Activated T-helper 1 cell treated with anti-CD3 and anti-CD28 coated beads, Interleukin-2, amount 50 U/mL, for 16 hours (primary cell): ENCODE measurements at places on chromosomes 6 and 20.
A peak's percentile ranks its signal among the peaks of the same experiment; 100 is the strongest.

DNA sequence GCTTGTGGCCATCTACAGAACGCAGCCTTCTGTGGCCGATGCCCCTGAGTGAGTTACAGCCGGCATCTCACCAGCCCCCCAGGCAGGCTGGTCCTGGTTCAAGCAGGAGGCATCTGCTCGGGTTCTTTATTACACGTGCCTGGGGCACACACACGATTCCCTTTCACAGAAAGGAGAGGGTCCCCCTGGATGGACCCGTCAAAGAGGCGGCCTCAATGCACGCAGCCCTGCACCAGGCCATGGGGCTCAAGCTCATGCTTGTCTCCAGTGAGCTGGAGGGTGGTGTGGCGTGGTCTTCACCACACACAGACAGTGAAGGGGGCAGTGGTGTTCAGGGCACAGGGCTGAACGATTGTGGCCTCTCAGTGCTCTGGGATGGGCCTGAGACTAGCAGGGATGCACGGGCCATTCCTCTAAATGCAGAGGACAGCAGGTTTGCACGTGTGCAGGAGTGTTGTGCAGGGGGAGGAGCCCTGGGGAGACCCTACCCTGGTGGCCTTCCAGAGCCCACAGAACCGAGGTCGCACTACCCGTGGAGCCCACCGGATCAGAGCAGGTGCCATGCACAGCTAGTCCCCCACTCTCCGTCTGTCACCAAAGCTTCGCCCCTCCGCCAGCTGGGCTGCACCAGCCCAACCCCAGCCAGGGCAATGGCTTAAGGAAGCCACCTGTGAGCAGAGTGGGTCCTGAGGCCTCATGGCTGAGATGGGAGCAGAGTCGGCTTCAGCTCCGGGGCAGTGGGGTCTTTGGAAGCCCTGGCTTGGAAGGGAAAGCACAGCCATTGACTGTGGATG, 23.1 kb downstream of the FRMD1 start:
- DNase-seq: no peak

DNA sequence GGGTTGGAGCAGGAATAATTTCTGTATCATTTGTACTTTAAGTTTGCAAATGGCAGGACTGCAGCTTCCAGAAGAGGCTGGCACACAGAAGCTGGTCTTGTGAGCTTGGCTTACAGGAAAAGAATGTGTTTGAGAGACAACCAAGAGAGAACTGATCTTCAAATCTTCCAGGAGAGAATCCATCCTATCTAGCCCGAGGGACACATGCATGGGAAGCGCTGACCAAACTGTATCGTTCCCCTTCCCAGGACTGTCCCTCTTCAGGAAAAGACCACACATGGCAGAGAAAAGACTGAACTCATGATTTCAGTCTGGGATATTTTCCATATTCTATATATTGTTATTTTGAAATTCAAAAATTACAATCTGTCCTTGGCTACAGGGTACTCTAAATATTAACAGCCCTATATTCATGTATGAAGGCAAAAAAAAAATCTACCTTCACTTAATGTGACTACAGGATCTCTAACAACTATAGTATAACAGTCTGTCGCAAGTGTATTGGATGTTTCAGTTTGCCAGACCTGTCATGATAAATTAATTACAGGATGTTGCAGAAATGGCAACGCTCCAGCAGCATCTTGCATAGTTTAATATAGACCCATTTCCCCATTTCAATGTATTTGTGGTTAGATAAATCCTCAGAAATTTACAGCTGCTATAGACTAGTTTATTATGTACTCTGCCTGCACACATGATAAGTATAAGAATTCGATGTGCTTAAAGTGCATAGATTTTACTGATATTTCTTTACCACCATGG, 99.4 kb downstream of the MYB start:
- no peak for DNase-seq

DNA sequence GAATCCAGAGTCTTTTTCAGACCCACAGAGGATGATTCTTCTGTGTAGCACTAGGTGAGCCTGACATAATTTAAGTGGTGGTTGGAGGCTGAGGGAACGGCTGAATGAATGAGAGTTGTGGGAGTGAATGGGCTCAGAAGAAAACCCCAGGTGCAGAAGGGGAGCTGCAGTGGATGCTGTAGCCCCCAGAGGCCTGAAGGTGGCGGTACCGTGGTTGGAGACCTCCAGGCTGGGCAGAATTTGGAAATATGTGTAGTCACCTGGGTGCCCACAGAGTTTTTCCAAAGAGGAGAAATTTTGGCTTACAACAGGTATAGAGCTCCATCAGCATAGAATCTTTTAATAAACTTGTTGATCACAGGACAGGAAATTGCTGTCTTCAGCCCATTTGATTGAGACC, 6.5 kb upstream of the RAET1G start:
- DNase-seq: no peak

DNA sequence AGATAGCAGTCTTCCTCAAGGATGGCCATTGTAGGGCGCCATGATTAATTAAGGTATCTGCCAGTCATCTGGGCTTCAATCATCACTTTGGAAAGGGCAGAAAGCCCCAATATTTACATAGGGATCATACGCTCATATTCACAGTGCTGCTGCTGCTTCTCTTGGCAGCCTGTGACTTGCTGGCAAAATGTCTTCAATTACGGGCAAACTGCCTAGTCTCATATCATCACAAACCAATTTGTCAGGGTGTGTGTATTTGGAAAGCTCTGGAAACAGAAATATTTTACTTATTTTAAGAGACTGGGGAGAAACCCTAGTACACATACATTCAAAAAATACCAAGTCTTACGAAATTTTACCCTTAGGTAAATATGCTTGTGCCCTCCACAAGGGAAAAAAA, 77.6 kb downstream of the SAMD5 start:
- no peak for DNase-seq

GRCh38 chr6:22141241-22141745, 155.5 kb downstream of the PRL start:
- no peak for DNase-seq

DNA sequence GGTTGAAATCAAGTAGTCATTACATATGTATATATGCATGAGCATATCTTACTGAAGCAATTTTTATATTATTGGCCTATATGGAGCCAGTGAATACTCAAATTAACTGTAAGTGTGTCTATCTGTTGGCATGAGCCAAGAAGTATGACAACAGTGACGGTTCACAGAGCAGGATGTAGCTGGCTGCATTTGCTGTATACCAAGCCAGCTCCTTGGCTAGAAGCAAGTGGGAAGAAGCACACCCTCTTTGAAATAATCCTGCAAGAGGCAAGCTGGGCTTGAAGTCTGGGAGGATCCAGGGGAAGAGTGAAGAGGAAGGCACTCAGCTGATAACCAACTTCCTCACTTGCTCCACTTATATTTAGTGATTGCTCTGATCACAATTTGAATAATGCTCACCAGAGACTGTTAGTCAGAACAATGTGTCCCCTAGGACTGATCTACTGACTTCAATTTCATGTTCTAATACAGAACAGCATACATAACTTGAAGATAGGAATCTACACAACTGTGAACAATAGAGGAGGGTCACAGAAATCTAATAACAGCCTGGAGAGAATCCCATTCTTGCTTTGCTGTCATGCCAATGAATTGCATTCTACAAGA, 497.3 kb downstream of the PRKN start:
- DNase-seq: no peak

- peak; percentile 59 for DNase-seq
Measured at GRCh38 chr6:35240838-35241801, 18.4 kb upstream of the ZNF76 start.

GRCh38 chr6:48426636-48427035, 315.6 kb upstream of the PTCHD4 start:
- DNase-seq: no peak

DNA sequence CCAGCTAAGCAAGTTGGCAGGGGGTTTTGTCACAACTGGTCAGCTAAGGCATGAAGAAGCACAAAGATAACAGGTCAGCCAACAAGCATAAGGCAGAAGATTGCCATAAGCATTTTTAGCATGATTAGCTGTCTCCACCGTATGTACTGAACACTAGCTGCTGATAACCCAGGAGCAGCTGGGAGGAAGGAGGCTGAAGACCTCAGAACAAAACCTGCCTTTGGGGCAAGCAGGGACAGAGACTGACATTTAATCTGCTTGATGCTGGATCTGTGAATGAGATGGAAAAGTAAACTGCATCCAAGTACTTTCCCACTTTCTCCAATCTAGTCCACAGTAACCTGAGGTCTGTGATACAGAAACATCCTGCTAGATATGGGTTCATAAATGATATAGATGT, 353.0 kb upstream of the MAP3K7 start:
- DNase-seq: no peak

GRCh38 chr6:125954735-125955339, 1.7 kb upstream of the HINT3 start:
- DNase-seq: no peak

GRCh38 chr6:138803861-138804260, 8.0 kb downstream of the ECT2L start:
- DNase-seq: no peak

- DNase-seq: no peak
Measured at GRCh38 chr6:157181649-157182048, 141.7 kb downstream of the TMEM242 start.

DNA sequence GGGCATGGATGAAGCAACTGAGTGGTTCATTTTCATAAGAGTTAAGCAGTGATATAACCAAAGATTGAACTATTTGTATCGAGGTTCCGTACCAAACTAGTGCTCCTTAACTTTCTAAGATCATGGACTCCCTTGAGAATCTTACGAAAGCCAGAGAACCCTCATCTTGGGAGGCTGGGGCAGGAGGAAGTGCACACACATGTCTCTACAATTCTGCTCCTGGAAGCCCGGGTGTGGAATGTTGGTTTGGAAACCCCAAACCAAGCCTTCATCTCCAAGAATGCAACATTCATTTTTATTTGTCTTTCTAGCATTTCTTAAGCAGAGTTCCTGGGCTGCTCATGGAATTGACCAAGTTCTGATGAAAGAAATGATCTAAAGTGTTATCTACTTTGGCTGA, 250.5 kb upstream of the PRND start:
- DNase-seq: no peak

DNA sequence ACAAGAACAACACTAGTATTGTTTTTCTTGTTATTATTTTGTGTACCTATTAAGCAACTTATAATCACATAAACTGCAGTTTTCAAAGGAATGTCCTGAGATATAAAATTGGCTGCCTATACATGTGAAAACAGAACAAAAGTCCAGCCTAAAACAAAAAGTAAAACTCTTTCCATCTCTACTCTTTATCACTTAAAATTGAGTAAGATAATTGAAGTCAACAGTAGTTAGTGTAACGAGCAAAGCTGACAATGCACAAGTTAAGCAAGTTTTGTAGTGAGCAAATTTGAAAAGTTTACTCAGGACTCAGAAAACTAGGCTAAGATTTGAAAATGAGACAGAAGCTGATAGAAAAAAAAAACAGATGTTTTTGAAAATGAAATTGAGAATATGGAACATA, 941.4 kb upstream of the MAN1A1 start:
- DNase-seq: no peak

GRCh38 chr6:39922821-39923220, 11.4 kb downstream of the MOCS1 start:
- no peak for DNase-seq

- no peak for DNase-seq
Measured at GRCh38 chr6:168369786-168370185, 50.2 kb upstream of the DACT2 start.

DNA sequence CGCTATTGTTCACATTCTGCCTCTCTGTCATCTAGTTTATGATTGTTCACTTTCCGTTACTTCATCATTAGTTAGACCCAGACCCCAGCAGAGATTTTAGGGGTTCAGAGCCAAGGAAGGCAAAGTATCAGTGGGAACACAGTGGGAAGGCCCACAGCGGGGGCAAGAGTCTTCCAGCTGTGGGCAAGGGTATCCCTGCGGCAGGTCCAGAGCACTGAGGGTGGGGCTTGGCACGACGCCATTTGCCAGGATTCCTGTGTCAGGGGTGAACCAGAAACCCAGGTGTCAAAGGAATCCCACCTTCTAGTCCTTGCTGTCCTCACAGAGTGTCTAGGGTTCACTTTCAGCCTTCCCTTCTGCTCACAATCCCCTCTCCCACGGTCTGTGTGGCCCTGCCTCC, 13.3 kb downstream of the RAET1E start:
- DNase-seq: no peak

GRCh38 chr20:61801065-61801360, 264.7 kb downstream of the TAF4 start:
- DNase-seq: no peak

GRCh38 chr6:64691064-64691463, 1016.0 kb downstream of the EYS start:
- DNase-seq: no peak

GRCh38 chr6:3808199-3808598, 41.0 kb upstream of the FAM50B start:
- no peak for DNase-seq

GRCh38 chr20:6718662-6719368, 48.7 kb upstream of the BMP2 start:
- no peak for DNase-seq
